Aorta (tissue), 5 donors: ENCODE measurements at places on chromosomes 2 and 18.
A peak's percentile ranks its signal among the peaks of the same experiment; 100 is the strongest.

GRCh38 chr2:134539981-134540380 is 178.8 kb downstream of the TMEM163 start:
- DNase-seq, result no peak

DNA sequence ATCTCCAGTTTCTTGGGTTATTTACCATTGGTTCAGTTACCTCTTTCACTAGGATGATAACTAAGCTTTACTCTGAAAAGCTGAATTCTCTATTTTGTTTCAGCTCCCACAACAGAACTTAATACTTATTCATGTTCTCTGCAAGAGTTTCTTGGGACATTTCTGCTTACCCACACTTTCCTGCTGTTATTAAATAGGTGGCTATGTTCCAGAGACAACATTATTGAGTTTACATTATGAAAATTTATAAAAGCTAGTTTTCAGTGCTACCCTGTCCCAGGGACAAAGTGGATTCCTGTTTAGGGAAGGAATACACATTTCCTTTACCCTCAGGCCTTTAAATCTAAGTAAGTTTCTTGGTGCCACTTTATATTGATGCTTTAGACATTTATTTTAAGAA is 7.0 kb upstream of the GPD2 start:
- DNase-seq, result no peak

DNA sequence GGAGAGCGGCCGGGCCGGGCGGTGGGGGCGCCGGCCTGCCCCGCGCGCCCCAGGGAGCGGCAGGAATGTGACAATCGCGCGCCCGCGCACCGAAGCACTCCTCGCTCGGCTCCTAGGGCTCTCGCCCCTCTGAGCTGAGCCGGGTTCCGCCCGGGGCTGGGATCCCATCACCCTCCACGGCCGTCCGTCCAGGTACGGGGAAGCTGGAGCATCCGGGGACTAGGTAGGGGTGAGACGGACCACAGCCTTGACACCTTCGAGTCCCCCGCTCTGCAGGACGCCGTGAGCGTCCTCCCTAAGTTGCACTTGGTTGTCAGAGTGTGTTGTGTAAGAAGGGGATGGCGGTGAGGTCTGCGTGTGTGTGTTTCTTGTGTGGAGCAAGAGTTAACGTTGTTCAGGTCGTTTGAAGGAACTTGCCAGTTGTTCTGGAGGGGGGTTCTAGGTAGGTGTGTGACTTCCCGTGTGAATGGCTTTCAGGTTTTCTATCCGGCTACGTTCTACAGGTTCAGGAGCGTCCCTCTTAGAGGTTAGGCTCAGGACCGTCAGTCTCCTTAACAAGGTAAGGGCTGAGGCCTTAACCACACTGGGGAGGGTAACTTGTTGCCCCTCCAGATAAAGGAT is 393 bp downstream of the IL1R1 start:
- DNase-seq, result no peak

DNA sequence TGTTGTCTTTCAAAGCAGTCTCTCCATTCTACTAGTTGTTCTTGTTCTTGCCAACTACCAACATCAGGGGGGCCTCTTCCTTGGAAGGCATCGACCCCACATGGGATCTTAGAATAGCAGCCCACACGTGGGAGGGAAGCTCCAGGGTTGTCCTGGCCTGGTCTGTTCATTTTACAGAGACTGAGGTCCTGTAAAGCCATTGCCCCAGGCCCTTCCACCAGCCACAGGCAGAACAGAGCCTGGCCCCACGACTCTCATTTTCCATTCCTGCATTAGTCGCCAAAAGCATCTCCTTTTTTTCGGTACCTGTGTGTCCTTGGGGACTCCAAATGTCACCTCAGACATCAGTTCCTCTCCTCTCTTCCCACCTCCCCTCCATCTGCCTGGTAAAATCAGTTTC is 28.0 kb downstream of the CNGA3 start:
- DNase-seq, result no peak

DNA sequence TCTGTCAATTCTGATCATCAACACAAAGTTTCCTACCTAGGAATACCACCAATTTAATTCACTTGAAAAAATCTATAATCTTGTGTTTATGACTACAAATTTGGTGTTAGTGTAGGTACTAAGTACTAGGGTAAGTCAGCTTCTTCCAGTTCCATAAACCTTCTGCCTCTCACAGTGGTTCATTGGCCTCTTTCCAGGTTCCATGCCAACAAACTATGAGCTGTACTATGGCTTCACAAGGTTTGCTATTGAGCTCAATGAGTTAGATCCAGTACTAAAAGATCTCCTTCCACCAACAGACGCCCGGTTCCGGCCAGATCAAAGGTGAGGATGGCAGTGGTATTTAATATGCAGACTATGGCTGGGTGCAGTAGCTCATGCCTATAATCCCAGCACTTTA is 58.8 kb downstream of the PRKRA start:
- DNase-seq, result no peak

DNA sequence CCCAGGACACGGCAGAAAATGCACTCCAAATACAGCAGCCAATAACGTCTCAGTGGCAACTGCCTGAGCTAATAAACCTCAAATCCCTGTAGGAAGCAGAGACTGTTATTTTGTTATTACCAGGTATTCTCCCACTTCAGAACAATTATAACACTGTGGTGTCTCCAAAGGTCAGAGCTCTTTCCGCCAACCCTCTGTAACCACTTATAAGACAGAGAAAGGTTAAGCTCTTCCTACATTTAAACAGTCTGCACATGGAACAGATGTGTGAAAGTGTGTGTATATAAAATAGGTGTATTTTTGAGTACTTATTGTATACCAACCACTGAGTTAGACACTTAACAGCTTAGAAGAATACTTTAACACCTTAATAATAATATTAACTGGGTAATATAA is 64.1 kb downstream of the FBXO15 start:
- DNase-seq, result no peak

GRCh38 chr2:233479616-233480489 is 86.7 kb downstream of the USP40 start:
- DNase-seq, result no peak

DNA sequence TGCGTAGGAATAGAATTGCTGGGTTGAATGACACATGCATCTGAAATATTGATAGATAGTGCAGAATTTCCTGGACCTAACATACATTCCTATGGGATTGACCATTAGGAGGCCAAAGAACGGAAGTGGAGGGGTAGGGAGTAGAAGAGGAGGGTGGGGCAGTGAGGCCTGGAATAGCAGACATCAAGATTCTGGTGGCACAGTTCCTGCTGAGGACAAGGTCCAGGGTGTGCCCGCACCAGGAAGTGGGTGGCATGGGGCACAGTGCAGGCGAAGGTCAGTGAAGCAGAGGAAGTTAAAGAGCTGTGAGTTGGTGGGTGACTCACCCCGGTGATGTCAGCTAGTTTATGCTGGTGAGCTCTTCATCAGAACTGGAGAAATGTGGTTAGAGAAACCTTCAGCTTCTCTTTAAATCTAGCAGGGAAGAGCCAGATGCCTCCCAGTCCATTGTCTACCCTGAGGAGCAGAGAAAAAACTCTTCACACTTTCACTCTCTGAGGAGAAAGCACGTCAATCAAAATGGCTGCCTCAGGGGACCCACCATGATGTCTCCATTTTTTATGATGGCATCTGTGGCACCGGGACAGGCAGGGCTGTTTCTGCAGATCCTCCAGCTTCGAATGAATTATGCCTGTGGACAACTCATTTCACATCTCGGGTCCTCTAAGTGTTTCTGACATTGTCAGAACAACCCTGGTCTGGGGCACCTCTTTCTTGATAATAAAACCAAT is 55.9 kb upstream of the CTLA4 start:
- peak; percentile 88 for DNase-seq

- no peak for DNase-seq
Measured at GRCh38 chr2:241425368-241425767, 69.3 kb downstream of the FARP2 start.

DNA sequence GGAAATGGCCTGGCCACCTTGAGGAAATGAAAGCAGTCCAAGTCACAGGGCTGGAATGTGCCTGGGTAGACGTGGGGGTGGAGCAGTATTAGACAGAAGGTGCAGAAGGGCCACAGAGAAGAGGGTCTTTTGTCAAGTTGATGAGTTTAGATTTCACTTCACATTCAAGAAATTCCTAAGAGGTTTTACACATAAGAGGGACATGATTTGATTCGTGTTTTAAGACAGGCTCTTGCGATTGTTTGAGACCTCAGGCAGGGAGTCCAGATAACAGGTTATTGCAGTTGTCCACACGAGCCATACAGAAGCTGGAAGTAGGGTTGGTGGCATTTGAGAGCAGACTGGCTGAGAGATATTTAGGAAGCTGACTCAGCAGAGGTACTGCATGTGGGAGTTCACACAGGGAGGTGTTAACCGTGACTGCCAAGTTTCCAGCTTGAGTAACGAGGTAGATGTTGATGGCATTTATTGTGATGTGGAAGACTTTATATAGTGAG is 64.6 kb downstream of the NEB start:
- DNase-seq, result no peak

DNA sequence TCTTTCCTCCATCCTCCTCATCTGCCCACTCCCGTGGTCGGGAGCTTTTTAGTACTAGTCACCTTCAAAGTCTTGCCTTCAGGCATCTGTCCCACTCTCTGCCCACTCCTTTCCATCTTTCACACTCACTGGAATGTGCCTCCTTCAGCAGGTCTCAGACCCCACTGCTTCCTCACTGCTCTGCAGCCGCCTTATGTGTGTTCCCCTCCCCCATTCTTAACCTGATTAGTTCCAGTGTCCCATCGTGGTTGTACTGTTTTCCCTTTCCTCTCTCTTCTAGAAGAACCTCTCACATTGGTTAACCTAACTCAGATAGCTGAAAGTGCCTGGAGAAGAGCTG is 3.0 kb downstream of the ARMC9 start:
- DNase-seq, result no peak

GRCh38 chr2:1156059-1156458 is 205.4 kb downstream of the SNTG2 start:
- no peak for DNase-seq

DNA sequence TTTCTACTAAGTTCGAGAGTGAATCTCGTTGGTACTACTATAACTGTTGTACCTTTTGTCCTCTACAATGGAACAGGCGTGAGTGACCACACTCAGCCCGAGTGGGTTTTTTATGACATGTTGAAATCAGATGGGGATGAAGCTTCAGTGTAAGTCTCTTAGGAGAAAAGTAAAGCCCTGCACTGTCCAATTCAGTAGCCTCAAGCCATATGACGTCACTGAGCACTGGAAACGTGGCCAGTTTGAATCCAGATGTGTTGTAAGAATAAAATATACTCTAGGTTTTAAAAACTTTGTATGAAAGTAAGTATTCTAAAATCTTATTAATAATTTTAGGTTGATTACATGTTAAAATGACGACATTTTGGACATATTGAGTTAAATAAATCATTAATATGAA is 101.7 kb upstream of the SP3 start:
- DNase-seq, result no peak

- DNase-seq, result no peak
Measured at GRCh38 chr2:86543793-86544192, 19.4 kb downstream of the CHMP3 start.

- no peak for DNase-seq
Measured at GRCh38 chr18:12377556-12378197, 650 bp upstream of the AFG3L2 start.

- no peak for DNase-seq
Measured at GRCh38 chr2:168568476-168569267, 112.6 kb downstream of the CERS6 start.

- no peak for DNase-seq
Measured at GRCh38 chr18:43751203-43751602, 473.9 kb upstream of the SYT4 start.

GRCh38 chr2:182283512-182283911 is 143.3 kb downstream of the PDE1A start:
- DNase-seq, result no peak

- no peak for DNase-seq
Measured at GRCh38 chr2:207239754-207240494, 74.2 kb upstream of the KLF7 start.
